ENCODE measurements at places on chromosomes 7 and 10. TPM values are rescaled to one million over a fixed set of nuclear protein-coding genes. Genes with fewer than 3 reads are reported as not detected.

DNA sequence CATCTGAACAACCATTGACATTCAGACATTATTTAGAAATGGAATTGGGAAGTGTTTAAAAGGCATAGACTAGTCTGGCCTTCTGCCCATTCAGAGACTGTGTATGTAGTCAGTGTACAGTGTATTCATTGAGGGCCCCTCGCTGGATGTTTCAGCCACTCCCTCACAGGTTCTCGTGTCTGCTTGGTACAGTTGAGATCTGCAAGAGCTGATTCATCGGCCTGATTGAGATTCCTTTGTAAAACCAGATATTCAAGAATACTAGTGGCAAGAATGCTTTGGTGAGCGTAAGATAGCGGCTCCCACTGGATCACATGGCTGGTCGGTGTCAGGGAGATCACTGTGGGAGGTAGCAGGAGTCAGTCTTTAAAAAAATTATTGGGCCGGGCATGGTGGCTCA, 119.5 kb downstream of the TCF7L2 start:
- H3K4me1 ChIP-seq, result no peaks in the 10 kb centered on the region
- H3K4me3 ChIP-seq, result no peak overlapping the region
- no peaks in the 10 kb centered on the region for H3K27me3 ChIP-seq

DNA sequence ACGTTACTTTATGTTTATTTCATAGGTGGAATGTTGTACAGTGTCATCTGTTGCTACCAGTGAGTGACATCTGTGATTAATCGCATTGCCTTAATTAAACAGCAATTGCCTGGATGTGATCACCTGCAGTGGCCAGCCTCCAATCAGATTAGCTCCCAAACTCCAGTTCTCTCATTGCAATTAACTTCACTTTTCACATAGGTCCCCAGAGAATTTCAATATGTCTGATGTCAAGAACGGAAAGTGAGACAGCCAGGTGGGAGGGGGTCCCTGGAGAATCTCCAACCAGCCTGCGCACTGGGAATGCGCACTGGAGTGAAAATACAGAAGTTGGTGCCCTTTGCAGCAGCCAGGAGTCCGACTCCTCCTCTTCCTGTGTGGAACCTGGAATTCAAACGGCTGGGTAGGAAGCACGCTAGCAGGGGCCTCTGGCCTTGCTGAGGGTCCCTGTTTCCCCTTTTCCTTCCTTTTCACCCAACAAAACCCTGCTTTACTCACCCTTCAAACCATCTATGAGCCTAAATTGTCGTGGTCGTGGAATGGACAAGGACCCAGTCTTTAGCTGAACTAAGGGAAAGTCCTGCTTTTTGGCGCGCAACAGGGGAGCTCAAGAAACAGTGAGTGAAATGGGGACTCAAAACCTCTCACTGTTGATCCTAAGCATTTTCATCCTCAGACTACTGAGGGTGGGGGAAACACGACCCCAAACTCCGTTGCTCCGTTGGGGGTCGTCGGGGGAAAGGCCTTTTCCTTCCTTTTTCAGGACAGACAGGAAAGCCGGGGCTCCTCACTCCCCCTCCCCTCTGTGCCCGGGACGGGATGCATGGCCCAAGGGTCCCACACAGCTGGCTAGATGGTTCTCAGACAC, 1355.5 kb upstream of the LRRTM3 start:
- H3K36me3 ChIP-seq, result no peaks in the 10 kb centered on the region
- no peak for DNase-seq
- H3K4me1 ChIP-seq, result no peaks in the 10 kb centered on the region

DNA sequence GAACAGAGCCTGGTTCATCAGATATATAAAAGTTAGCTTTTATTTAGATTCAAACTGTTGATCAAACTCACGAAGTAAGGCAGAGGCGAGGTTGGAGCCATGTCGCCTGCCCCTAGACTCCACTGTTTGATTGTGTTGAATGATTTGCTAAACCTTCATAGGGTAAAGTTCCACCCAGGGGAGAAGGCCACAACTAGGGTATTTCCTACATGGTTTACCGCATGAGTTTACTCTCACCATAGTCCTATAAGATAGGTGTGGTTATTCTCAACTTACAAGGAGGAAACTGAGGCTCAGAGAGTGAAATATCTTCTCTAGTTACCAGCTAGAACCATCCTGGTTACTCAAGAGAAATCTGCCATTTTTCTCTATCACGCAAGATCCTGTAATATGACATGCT, 31.8 kb downstream of the ARHGAP22 start:
- H3K4me3 ChIP-seq, result no peak overlapping the region
- no peak for DNase-seq
- peaks cover 6% of the 10 kb centered on the region for H3K27me3 ChIP-seq
- no peaks in the 10 kb centered on the region for H3K36me3 ChIP-seq
- H3K27ac ChIP-seq, result no peak overlapping the region

GRCh38 chr7:17130281-17131059, 168.0 kb upstream of the AHR start:
- no peak for DNase-seq
- no peaks in the 10 kb centered on the region for H3K27me3 ChIP-seq
- H3K36me3 ChIP-seq, result peaks cover 15% of the 10 kb centered on the region
- H3K4me1 ChIP-seq, result peaks cover 45% of the 10 kb centered on the region
- peak overlapping the region; percentile 10 for H3K27ac ChIP-seq

DNA sequence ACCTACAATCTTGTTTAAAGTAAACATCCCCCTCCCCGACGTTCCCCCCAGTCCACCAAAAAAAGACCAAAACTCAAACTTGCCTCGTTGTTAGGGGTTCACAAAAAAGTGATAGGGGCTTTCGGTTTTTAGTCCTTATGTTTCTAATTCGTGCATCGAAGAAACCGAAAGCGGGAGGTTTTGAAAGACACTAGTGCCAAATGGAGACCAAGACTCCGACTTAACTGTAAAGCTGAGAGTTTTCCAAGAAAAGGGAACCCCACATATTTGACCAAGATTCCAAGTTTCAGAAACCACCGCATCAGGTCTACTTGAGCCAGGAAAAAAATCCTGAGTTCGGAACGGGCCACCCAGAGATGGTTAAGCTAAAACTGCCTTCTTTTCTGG, 534 bp downstream of the PSMA2 start:
- peak; percentile 59 for DNase-seq
- peaks cover 71% of the 10 kb centered on the region for H3K4me1 ChIP-seq
- no peaks in the 10 kb centered on the region for H3K27me3 ChIP-seq
- peak overlapping the region; percentile 98 for H3K27ac ChIP-seq
- peak overlapping the region; percentile 99 for H3K4me3 ChIP-seq

Gene AUTS2
- 18.9 TPM for total RNA-seq

- H3K27me3 ChIP-seq, result no peaks in the 10 kb centered on the region
- peaks cover 25% of the 10 kb centered on the region for H3K36me3 ChIP-seq
- no peak for DNase-seq
- H3K4me1 ChIP-seq, result no peaks in the 10 kb centered on the region
Measured at GRCh38 chr10:121956111-121957061, 18.6 kb downstream of the NSMCE4A start.

DNA sequence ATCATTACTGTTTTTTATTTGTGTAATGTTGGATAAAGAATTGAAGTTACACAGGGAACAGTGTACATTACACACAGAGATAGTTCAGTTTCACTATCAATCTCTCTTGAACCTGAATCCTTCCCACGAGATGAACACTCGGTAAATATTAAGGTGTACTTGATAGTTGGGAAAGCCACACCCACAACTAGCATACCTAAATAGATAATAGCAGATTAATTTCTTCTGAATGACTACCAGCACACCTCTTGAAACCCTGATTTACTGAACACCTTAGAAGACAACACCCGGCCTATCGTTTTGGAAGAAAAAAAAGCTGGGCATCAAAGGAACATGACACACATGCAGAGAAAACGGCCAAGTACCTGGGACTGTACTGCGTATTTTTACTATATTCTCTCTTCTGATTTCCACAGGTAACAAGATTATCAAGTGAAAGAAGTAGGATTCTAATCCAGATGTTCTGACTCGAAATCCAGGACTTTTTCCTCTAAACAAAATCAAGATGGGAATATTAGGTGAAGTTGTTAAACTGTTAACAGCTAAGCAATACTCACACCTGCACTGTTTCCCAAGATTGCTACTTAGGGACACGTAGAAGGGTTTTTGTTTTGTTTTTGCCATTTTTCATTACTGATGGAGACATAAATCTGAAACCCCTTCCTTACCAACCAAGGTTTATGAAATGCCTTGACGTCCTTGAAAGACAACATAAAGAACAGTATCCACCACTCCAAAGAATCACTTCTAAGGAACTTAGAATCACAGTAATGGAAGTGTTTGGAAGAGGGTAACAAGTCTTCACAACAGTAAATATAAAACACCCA, 1.0 kb downstream of the CCDC186 start:
- peak overlapping the region; percentile 90 for H3K4me3 ChIP-seq
- H3K27ac ChIP-seq, result peak overlapping the region; percentile 96
- H3K36me3 ChIP-seq, result peaks cover 24% of the 10 kb centered on the region
- H3K27me3 ChIP-seq, result peaks cover 16% of the 10 kb centered on the region
- peaks cover 36% of the 10 kb centered on the region for H3K4me1 ChIP-seq
- DNase-seq, result no peak

DNA sequence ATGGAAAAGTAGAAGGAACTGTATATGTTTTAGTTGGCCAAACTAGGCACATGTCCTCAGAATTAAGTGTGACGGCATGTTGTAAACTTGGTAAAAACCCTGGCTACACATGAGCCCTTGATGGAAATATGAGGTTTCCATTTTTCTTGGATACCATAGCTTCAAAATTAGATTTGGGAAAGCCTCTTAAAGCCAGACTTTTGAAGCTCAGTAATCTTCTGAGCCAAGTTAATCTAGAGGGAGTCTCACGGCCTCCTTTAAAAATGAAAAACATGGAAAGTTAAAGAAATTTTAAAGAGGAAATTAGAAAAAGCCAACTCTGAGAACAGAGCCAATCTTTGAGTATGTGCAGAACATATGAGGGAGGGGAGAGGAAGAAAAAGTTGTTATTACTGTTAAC, 376.0 kb downstream of the CTNNA3 start:
- H3K27ac ChIP-seq, result no peak overlapping the region
- no peaks in the 10 kb centered on the region for H3K36me3 ChIP-seq
- no peaks in the 10 kb centered on the region for H3K27me3 ChIP-seq
- H3K4me1 ChIP-seq, result no peaks in the 10 kb centered on the region
- H3K4me3 ChIP-seq, result no peak overlapping the region
- no peak for DNase-seq

Gene IKZF1
- 406 TPM for total RNA-seq

Gene CDC14C
- total RNA-seq, result not detected

Gene SOSTDC1
- total RNA-seq, result not detected

Gene CNOT4
- 24.0 TPM for total RNA-seq

DNA sequence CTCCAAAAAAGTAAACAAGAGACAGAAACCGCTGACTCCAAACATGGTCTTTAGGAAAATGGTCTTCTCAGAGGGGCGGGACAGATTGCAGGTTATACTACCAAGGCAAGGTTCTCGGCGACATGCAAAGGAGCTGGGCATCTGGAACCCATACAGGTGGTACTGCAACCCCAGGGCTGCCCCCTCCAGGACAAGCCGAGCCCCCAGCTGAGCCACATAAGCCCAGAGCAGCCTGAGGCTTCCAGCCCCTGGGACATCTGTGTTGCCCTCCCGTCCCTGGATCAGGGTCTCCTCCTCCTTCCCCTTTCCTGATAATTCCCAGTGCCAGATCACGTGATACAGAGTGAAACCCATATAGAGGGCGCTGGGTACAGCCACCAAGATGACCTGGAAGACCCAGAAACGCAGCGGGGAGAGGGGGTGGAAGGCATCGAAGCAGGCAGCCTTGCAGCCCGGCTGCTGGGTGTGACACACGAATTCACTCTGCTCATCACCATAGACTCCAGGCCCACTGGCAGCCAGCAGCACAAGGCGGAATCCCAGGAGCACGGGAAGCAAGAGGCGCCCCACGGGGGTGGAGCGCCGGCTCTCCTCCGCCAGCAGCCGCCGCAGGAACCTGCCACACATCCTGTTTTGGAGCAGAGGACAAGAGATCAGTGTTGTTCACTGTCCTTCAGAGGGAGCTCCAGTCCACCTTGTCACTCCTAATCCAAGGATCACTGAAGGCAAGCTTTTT, at the start of gene GJC3:
Gene GJC3, minus strand, starts transcription at position 627 of the 736 bp plus-strand sequence. Its CDS starts 0 bp downstream, at position 627.
- H3K27me3 ChIP-seq, result peaks cover 23% of the 10 kb centered on the region
- DNase-seq, result peak; percentile 60
- H3K4me3 ChIP-seq, result peak within 1 kb of the TSS; percentile 62
- no peaks in the 10 kb centered on the region for H3K36me3 ChIP-seq
- H3K27ac ChIP-seq, result peak within 1 kb of the TSS; percentile 73

All from activated CD4-positive, alpha-beta T cell treated with anti-CD3 and anti-CD28 coated beads, Interleukin-2, amount 10 ng/mL, durations not matched to agents 7 days and 5 days (primary cell).